Stimulated activated effector memory CD8-positive, alpha-beta T cell treated with anti-CD3 and anti-CD28 coated beads, Interleukin-12 subunit alpha, Interleukin-12 subunit beta, amount 100 ng/mL, for 72 hours (primary cell): ENCODE measurements at places on chromosomes 3 and 15.

DNA sequence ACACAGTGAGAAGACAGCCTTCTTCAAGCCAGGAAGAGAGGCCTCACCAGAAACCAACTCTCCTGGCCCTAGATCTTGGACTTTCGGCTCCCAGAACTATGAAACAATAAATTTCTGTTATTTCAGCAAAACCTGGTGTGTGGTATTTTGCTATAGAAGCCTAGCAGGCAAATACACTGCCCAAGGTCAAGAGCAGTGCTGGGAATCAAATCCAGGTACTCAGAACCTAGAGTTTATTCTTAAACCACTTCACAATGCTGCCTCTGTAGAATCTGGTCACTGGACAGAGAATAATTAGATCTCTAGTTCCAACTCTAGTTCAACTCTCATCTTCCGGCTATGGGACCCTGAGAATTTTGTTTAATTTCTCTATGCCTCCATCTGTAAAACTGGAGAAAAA, 46.6 kb downstream of the ATP13A4 start:
- DNase-seq, result no peak

DNA sequence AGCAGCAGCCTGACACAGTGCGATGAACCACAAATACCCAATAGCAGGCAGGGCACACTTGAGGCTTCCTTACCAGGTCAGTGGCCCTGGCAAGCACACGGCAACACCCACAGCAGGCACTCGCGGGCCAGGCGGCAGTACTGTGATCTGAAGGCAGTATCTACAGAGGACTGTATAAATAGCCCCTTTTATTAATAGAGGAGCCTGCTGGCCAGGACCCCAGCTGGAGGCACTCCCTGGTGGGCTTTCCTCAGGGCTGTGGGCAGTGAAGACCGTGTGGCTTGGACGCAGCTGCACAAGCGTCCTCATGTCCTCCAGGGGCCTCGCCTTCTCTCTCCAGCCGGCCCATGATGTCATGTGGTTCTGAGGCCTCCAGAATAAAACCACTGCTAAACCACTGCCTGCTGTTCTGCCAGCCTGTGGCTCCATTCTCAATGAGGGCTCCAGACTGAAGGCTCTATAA, 44.1 kb downstream of the LRIG1 start:
- DNase-seq, result no peak

- no peak for DNase-seq
Measured at GRCh38 chr15:41655716-41656115, 4.5 kb upstream of the MGA start.

DNA sequence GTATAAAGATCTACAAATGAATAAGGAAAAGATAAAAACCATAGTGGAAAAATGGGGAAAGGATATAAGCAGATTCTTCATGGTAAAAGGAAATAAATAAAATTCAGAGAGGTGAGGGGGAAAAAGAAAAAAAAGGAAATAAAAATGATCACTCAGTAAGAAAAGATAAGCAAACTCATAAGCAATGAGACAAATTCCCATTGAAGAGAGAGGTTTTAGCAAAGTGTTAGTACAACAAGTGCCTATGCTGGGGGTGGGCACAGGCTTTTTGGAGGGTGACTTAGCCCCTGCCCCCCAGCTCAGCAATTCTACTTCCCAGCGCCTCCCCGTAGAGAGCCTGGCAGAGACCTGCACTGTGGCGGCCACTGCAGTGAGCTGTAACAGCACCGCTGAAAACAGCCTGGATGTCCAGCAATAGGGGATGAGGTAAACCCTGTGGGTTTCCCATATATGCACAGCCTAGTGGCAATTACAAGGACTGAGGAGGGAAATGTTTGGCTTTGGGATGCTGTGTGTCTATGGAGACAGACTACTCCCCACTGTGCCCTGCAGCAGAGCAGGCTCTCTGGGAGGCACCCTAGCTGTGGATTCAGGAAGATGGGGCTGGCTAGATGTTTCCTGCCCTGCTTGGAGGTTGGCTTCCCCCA, 23.7 kb upstream of the SFMBT1 start:
- DNase-seq, result no peak

- DNase-seq, result no peak
Measured at GRCh38 chr15:47553947-47554346, 163.4 kb upstream of the SEMA6D start.

DNA sequence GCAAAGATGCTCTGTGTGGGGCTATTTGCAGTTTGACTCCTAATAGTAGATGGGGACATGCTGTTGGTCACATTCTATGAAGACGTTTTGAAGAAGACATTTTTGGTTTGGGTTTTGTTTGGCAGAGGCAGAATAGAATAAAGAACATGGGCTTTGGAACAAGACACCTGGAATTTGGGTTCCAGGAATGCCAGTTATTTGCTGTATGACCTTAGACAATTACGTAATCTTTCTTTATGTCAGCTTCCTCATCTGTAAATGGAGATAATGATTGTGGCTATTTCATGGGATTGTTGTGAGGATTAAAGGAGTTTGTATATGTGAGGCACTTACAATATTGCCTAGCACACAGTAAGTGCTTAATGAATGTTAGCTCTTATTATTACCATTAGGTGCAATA, 91.6 kb downstream of the MESD start:
- no peak for DNase-seq

- no peak for DNase-seq
Measured at GRCh38 chr3:58155838-58156237, 54.9 kb downstream of the DNASE1L3 start.

GRCh38 chr3:194061421-194062030, 74.4 kb upstream of the HES1 start:
- no peak for DNase-seq

DNA sequence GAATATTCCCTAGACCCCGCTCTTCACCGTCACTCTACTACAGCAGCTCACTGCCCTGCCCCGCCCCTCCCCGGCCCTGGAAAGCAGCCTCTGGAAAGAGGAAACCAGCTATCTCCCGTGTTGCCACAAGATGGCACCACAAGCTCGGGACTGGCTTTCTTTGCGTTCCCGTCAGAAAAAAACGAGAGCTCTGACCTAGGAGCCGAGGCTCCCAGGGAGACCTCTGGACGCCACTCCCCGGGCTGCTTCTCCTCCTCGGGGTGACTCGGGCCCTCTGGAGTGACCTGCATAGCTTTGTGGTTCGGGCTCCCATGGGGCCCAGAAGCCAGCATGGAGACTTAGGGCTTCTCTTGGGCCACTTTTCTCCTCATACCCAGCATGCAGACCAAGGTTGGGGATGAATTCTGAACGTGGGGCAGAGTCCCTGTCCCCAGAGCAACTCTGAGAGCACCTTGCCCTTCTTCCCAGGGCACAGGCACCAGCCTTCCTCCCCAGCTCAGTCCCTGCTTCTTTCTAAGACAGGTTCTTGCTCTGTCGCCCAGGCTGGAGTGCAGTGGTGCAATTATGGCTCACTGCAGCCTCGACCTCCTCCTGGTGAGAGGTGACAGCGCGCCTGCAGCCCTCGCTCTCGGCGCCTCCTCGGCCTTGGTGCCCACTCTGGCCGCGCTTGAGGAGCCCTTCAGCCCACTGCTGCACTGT, 19.0 kb downstream of the STOML1 start:
- peak; percentile 68 for DNase-seq

DNA sequence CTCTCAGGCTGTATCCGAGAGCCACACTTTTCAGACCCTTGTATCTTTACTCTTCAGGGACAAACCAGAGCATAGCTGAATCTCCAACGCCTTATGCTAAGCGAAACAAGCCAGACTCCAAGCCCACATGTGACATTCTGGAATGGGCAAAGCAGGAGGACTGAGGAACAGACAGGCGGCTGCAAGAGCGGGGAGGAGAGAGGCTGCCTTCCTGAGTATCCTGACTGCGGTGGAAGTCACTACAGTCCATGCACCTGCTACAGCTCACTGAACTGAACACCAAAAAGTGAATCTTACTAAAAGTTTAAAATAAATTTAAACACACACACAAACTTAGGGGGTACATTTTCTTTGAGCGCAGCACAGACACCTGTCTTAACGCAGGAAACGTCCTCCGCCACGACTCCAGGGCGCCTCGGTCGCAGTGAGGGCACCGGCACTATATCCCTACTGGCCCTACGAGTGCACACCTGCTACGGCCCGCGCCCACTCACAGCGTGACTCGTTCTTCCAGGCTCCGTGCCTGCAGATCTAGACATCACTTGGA, 1.4 kb downstream of the CYFIP1 start:
- DNase-seq, result no peak

- peak; percentile 85 for DNase-seq
Measured at GRCh38 chr3:15331606-15332404, 581 bp downstream of the SH3BP5 start.

GRCh38 chr3:179750720-179751328, 98.0 kb downstream of the USP13 start:
- no peak for DNase-seq

- no peak for DNase-seq
Measured at GRCh38 chr15:67512933-67513714, 7.8 kb upstream of the C15orf61 start.
